ENCODE measurements at places on chromosomes 5 and 9.

DNA sequence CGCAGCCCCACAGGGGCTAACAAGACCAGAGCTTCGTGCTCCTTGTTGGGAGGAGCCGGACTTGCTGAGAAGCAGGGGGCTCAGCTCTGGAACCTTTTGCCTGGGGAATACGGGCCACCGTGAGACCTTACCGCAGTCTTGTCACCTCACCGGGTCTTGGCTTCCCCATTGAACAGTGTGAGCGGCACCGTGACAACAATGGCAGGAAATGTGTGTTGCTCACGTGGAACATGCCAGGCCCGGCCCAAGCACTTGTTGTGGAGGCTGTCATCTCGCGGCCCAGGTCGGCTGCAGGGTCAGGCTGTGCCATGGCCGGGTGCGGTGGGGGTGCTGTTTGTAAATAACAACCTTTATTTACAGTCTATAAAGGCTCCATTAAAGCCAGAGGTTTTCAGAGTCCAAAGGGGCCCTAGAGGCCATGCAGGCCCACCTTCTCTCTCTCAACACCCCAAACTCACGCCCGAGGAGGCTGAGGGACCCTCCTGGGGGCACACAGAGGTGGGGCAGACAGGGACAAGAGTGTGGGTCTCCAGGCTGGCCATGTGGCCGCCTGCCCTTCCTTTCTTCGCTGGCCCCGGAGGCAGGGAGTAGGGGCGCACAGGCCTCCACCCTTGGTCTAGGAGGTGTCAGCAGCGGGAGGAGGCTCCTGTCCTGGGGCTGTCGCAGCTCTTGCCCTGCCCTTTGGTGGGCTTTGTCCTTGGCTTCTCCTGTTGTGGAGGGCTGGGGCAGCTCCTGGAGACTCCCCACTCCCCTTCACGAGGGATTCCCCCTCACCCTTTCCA, 79.7 kb downstream of the TSPAN17 start:
- DNase-seq, result no peak

DNA sequence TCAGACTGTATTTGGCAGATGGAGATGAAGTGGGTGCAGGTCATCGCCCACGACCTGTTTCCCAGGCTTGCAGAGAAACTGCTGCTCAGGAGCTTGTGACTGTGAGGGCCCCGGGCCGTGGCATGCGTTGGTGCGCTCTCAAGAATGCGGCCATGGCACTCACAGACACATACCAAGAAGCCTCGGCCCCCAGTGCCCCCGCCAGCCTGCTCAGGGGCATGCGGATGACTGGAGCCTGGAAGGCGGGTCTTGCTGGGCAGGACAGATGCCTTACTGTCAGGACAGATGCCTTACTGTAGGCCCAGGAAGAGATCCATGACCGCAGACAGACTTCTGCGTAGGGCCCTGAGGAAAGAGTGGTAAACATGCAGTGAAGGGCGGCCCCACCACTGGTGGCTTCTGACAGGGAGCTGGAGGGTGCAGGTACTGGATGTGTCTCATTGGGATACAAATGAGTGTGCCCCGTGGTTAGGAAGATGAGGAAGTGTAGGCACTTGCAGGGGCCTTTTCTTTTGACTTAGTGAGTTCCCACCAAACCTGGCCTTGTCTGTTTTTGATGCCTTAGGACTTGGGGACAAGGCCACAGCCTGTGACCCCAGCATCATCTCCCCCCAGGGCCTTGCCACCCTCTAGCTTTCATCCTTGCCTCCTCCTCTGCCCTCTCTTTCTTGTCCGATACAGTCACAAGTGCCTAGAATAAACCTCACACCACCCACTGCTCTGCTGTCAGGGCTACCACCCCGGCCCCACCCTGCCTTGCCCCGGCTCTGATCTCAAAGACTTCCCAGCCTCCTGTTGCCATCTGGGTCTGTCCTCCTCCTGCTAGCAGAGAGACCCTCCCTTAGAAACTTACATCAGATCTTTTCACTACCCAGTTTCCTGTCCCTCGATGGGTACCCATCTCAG, 68.8 kb upstream of the ABL1 start:
- DNase-seq, result no peak

- no peak for DNase-seq
These were observed 136.6 kb upstream of the EPB41L4A start for GRCh38 chr5:112555691-112556090.

- DNase-seq, result peak; percentile 74
These were observed 76.5 kb downstream of the WNK2 start for GRCh38 chr9:93260263-93261066.

GRCh38 chr9:110058304-110058953, 149.5 kb downstream of the C9orf152 start:
- no peak for DNase-seq

GRCh38 chr9:136935651-136936050, 8.9 kb downstream of the FBXW5 start:
- no peak for DNase-seq

DNA sequence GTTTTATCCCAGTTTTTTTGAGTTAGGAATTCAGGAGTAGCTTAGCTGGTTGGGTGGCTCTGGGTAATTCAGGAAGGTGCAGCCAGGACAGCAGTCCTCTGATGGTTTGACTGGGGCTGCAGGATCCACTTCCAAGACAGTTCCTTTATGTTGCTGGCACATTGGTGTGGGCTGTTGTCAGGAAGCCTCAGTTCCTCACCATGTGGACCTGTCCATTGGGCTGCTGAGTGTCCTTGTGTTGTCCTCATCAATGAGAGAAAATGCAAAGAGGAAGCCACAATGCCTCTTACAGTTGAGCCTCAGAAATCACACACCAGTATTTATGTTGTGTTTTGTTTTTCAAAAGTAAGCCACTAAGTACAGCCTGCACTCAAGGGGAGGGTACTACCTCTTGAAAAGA, 140.9 kb downstream of the MAST4 start:
- no peak for DNase-seq

DNA sequence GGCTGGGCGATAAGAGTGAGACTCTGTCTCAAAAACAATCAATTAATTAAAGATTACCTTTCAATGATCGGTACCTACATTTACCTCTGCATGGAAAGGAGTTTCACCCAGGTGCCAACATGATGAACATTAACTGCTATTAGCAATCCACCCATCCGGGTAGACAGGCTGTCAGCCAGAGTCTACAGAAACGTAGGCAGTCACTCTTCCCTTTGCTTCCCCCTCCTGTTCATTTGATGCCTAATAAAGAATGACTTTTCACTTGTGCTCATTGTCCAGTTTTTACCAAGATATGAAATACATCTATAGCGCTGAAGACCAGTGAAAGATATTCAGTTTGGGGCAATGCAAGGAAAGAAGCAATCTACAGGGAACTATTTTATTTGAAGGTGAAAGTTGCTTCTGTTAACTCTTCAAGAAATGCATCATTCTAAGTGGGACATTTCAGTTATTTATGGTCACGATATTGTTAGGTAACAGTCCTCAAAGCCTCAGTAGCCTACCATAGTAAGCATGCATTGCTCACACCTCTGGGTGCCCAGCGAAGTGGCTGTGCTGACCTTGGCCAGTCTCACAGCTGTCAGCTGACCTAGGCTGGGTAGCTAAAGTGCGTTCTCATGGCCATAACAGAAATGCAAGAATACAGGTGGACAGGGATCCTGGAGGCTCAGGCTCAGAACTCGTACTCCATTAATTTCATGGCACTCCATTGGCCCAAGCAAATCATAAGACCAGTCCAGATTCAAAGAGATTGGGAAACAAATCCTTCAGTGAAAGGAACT, 87.2 kb upstream of the DMRT1 start:
- DNase-seq, result peak; percentile 83

DNA sequence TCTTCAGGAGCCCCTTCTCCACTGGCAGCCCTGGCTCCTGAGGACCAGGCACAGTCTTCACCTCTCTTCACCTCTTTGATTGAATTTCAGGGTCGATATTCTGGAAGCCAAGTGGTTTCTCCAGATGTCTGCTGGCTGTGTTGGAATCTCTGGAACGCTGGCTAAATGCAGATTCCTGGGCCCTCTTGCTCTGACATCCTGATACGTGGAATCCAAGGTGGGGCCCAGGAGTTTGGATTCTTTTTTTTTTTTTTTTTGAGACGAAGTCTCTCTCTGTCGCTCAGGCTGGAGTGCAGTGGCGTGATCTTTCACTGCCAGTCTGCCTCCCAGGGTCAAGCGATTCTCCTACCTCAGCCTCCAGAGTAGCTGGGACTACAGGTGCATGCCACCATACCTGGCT, 26.8 kb upstream of the IER5L start:
- no peak for DNase-seq

GRCh38 chr5:81779125-81779915, 28.4 kb upstream of the SSBP2 start:
- DNase-seq, result no peak

DNA sequence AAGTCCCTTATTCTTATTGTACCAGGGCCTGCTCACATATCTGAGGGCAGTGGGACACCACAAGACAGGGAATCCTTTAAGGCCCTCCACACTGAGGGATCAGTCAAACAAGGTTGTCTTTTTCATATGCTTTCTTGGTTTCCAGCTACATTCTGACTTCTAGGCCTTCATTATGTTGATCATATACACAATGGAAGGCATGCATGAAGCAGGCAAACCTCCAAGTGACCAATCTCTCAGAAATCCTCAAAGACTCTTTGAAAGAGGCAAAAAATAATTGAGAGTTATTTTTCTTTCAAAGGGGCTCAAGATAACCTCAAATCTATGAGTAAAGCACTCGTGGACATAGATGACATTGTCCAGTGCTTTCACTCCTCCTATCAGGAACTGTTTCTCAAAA, 1195.9 kb upstream of the ACO1 start:
- DNase-seq, result no peak

DNA sequence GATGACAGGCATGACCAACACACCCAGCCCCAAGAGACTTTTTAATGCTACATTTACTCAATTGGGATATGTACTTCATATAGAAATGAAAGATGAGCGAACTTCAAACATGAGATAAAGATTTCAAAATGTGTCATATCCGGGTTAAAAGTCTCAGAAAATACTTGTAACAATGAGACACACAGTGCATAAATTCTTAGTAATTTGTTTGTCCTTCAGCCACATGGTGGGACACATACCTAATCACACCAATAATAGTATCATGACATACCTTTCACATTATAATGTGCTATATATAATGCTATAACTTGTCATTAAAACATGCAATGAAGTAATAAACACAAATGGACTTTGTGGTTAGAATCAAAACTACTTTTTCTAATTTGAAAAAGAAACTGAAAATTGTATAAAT, 204.7 kb upstream of the RFX3 start:
- no peak for DNase-seq

- no peak for DNase-seq
These were observed 29.4 kb downstream of the RAD23B start for GRCh38 chr9:107312376-107313050.

- DNase-seq, result no peak
These were observed 4.5 kb downstream of the GRK6 start for GRCh38 chr5:177430972-177431316.

- DNase-seq, result no peak
These were observed 437.3 kb downstream of the DTWD2 start for GRCh38 chr5:118551031-118551430.
